ENCODE measurements at places on chromosomes 12 and 14.

- DNase-seq: peak; percentile 22
These were observed 82.2 kb downstream of the PAPOLA start for GRCh38 chr14:96584199-96584906.

GRCh38 chr12:19710811-19711793, 271.8 kb downstream of the AEBP2 start:
- DNase-seq: no peak

- DNase-seq: no peak
These were observed 8.8 kb downstream of the SUSD6 start for GRCh38 chr14:69620211-69620611.

- DNase-seq: no peak
These were observed 32.9 kb upstream of the IGF1 start for GRCh38 chr12:102513272-102513671.

DNA sequence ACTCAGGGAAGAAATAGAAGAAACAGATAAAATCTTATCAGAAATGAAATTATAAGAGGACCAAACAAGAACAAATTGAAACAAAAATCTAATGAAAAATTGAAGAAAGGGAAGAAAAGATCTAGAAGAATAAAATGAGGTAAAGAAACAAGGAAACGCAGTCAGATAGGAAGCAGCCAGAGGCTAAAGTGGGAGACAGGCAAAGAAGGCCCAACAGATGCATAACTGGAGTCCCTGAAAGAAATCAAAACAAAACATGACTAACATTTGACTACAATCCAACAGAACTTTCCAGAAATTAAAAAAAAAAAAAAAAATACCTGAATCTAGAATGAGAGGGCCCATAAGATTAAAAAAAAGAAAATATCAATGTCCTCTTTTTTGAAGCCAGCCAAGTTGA, 65.6 kb downstream of the AMN start:
- no peak for DNase-seq

DNA sequence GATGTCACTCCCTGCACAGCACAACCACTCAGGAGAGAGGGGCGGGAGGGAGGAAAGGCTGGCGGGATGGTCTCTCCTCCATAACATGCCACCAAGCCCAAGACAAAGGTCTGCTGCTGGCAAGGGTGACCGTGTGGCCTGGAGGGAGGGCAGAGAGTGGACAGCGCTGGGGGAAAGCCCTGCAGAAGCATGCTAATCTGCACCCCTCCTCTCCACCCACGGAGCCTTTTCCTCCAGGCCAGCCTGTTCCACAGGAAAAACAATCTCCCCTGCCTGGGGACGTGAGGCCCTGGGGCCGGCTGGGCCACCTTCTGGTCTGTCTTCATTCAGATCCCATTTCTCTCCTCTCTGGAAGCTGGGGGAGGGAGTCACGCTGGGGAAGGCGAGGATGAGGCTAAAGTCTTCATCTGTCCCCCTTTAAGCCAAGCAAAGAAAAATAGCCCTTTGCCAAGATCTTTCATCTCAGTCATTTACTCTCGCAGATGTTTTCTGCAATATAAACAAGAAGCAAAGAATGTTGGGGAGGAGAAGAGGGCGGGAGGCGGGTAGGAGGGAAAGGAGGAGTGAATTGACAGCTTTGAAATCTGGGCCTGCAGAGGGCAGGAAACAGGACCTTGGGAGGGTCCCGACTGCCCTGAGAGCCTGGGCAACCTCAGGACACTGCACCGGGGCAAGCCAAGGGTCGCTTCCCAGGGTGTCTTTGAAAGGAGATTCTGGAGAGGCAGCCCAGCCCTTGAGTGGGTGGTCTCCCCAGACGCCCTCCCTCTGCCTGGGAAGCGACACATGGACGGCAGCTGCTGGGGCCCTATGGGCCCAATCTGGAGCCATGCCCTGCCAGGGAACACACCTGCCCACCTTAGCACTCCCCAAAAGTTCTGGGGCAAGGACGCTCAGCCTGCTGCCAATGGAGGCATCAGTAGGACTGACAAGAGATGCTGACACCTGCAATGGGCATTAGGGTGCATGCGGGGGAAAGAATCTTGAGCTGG, 133.6 kb downstream of the ZFP36L1 start:
- DNase-seq: no peak

DNA sequence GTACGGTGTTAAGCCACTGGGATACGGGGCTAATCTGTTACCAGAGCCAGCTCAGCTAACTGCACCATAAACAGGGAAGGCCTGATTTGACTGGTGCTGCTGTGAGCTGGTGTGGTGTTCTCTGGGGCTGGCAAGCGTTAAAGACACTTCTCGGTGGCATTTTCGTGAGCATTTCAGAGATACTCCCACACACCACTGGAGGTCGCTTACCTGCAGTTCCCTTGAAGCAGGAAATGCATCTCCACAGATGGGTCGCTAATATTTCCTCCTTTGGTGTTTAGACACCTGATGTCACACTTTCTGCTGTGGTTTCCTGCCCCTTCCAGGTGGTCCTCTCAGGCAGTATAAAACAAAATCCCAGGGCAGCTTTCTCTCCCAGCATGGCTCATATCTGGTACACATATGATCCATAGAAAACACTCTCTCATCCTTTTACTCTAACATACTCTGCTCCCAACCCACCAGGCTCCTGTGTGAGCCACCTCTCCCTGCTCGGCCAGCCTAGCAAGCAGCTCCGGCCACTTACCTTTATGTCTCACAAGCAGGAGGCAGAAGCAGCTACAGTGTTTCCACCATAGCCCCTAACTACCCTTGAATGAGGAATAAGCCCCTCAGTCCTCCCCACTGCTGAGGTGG, 129.9 kb upstream of the GRIN2B start:
- peak; percentile 7 for DNase-seq

All from activated CD4-positive, alpha-beta T cell treated with anti-CD3 and anti-CD28 coated beads, Interleukin-2, amount 10 ng/mL, durations not matched to agents 7 days and 5 days (primary cell).